Suprapubic skin (tissue), 4 donors: ENCODE measurements at places on chromosomes 1 and 21.

DNA sequence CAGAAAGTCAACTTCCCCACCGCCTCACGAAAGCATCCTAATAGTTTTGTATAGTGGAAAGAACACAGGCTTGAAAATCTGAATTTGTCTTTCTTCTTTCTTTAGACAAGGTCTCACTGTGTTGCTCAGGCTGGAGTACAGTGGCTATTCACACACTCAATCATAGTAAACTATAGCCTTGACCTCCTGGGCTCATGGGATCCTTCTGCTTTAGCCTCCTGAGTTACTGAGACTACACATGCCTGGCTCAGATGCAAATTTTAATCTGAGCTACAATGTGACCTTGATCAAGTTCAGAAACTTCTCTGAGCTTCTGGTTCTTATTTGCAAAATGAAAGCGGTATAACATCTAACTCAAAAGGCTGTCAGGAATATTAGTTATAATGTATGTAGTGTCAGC is 362.1 kb downstream of the SMYD3 start:
- no peaks in the 10 kb centered on the region for H3K27me3 ChIP-seq
- no peak overlapping the region for H3K4me3 ChIP-seq
- no peak for DNase-seq

DNA sequence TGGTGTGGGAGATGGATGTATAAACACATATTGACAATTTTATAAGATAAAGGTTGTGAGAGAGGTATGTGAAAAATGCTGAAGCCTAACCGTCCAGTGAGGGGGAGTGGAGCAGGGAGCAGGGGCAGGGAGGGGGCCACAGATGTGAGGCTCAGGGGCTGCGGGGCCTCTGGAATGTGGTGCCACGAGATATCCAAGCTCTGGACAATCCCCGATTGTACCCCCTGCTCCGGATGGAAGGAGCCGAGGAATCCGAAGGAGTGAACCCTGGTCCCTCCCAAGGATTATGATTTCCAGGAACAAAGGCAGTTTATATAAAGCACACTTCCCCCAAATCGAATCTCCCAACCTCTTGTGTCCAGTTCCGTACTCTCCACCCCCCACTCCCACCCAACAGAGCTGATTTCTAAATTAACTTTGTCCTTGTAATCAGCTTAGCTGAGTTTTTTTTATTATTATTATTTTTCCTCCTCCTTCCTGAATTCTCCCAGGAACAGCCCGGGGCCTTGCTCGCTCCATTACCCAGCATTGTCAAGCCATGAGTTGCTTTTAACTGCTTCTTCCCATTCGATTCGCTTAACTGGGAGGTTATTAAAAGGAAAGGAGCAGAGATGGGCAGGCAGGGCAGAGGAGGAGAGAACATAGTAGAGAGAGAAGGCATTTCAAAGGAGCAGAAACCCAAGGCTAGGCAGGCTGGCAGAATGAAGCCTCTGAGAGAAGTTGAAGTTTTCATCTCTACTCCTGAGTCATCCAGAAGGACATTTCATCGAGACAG is 9.4 kb downstream of the KIRREL1 start:
- no peaks in the 10 kb centered on the region for H3K27me3 ChIP-seq
- peak overlapping the region; percentile 19 for H3K27ac ChIP-seq
- no peaks in the 10 kb centered on the region for H3K36me3 ChIP-seq
- H3K4me3 ChIP-seq, result no peak overlapping the region
- H3K4me1 ChIP-seq, result peaks cover 46% of the 10 kb centered on the region

DNA sequence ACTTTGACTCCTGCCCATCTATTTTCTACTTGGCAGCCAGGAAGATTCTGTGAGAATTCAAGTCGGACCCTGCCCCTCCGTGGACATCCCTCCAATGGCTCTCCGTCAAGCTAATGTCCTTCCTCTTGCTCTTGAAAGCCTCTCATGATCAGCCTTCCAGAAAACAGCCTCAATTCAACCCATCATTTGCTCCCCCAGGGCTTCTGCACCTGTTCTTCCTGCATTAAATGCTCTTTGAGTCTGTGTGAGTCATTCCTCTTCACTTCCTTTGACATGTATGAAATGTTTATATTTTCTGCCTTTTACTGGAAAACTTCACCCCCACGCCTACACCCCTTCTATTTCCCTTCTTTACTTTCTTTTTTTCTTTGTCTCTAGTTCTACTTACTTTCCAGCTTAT is 734.1 kb upstream of the ZP4 start:
- no peak overlapping the region for H3K27ac ChIP-seq
- H3K27me3 ChIP-seq, result no peaks in the 10 kb centered on the region
- DNase-seq, result no peak
- H3K36me3 ChIP-seq, result no peaks in the 10 kb centered on the region

DNA sequence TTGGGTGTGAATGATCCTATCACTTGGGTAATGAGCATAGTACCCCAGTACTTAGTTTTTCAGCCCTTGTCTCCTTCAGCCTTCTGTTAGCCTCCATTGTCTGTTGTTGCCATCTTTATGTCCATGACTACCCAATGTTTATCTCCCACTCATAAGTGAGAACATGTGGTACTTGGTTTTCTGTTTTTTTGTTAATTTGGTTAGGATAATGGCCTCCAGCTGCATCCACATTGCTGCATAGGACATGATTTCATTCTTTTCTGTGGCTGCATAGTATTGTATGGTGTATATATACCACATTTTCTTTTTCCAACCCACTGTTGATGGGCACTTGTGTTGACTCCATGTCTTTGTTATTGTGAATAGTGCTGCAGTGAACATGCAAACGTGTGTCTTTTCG is 39.6 kb upstream of the GPR52 start:
- H3K4me3 ChIP-seq, result no peak overlapping the region
- no peak overlapping the region for H3K27ac ChIP-seq
- DNase-seq, result no peak
- no peaks in the 10 kb centered on the region for H3K36me3 ChIP-seq

DNA sequence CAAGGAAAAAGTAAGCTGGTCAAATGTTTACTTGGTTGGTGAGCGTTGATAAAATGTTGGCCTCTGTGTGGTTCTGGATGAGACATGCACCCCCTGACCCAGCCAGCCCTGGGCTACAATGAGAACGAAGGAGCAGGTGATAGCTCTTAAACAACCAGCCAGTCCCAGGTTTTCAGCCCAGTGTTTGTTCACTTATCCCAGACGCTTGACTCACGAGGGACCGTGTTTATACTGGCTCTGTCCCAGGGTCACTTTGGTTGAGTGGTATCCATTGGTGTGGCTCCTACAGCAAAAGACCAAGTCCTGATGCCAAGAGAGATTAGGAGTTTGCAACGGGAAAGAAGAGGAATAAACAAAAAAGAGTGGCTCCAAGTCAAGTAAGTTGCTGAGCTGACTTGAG is 86.9 kb downstream of the KCNJ15 start:
- no peaks in the 10 kb centered on the region for H3K27me3 ChIP-seq
- H3K36me3 ChIP-seq, result no peaks in the 10 kb centered on the region
- no peak overlapping the region for H3K27ac ChIP-seq
- H3K4me3 ChIP-seq, result no peak overlapping the region
- peaks cover 4% of the 10 kb centered on the region for H3K4me1 ChIP-seq

DNA sequence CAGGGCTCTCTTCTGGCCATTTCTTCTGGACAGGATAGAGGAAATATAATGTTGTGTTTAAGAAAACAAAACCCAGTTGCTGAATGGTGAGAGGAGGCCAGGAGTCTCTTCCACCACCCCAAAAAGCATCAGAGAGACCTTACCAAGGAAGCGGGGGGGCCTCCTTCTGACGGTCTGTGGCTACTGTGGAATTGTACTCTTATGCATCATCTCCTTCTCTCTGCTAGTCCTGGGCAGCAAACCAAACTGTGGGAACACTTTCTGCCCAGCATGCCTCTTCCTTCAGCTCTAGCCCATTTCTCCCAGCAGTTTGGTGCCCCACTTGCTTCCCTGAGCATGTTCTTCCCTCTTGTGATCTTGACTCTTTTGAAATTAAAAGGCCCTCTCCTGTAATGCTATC is 157.7 kb downstream of the HHIPL2 start:
- H3K27me3 ChIP-seq, result no peaks in the 10 kb centered on the region
- H3K36me3 ChIP-seq, result no peaks in the 10 kb centered on the region
- no peaks in the 10 kb centered on the region for H3K4me1 ChIP-seq
- no peak overlapping the region for H3K27ac ChIP-seq
- no peak overlapping the region for H3K4me3 ChIP-seq
- DNase-seq, result no peak

GRCh38 chr1:155253208-155253607 is 2.1 kb downstream of the ENTREP3 start:
- H3K27me3 ChIP-seq, result no peaks in the 10 kb centered on the region
- H3K36me3 ChIP-seq, result peaks cover 9% of the 10 kb centered on the region
- no peak overlapping the region for H3K4me3 ChIP-seq
- H3K4me1 ChIP-seq, result peaks cover 50% of the 10 kb centered on the region
- H3K27ac ChIP-seq, result no peak overlapping the region

DNA sequence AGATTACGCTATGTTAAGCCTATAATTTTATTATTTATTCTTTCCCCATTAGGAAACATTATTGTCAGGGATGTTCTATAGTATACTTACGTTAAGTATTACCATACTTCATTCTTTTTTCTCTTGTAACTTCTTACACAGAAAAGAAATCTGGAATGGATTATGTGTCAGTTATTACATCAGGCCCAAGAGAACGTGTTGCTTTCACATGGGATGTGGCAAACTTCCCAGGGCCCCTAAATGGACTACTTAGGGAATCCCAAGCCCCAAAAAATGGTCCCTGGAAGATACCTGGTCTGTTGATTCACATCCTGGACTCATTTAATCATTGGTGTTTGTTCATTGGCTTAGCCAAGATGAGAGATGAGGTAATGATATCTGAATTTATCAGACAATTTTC is 249.8 kb downstream of the NRIP1 start:
- no peaks in the 10 kb centered on the region for H3K27me3 ChIP-seq
- DNase-seq, result no peak
- H3K4me1 ChIP-seq, result no peaks in the 10 kb centered on the region
- H3K4me3 ChIP-seq, result no peak overlapping the region
- H3K36me3 ChIP-seq, result no peaks in the 10 kb centered on the region

- H3K27ac ChIP-seq, result peak overlapping the region; percentile 90
- peak; percentile 97 for DNase-seq
- H3K4me3 ChIP-seq, result peak overlapping the region; percentile 49
- no peaks in the 10 kb centered on the region for H3K36me3 ChIP-seq
Observed at GRCh38 chr1:58903514-58904298, 119.9 kb upstream of the JUN start.

DNA sequence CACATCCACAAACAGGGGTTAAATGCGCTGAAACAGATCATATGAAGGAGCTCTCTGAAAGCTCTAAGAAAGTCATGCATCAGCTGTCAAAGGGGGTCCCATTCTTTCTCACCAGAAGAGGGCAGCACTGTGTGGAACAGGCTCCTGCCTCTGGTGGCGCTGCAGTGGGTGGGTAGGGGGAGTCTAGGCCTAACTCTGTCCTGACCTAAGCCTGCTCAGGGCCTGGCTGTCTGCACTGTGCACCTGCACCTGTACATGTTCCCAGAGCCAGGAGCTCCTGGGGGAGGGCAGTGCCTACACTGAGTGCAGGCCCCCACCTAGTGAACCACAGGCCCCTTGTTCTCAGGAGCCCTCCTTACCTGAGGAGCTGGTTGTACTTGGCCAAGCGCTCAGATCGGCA is 16.0 kb downstream of the ENO1 start:
- DNase-seq, result no peak
- H3K27me3 ChIP-seq, result no peaks in the 10 kb centered on the region
- no peak overlapping the region for H3K4me3 ChIP-seq
- peaks cover 96% of the 10 kb centered on the region for H3K36me3 ChIP-seq
- peaks cover 8% of the 10 kb centered on the region for H3K4me1 ChIP-seq
- no peak overlapping the region for H3K27ac ChIP-seq

- DNase-seq, result no peak
- no peaks in the 10 kb centered on the region for H3K27me3 ChIP-seq
- H3K4me1 ChIP-seq, result peaks cover 15% of the 10 kb centered on the region
- H3K36me3 ChIP-seq, result no peaks in the 10 kb centered on the region
Observed at GRCh38 chr1:107992347-107992746, 27.4 kb upstream of the VAV3 start.

DNA sequence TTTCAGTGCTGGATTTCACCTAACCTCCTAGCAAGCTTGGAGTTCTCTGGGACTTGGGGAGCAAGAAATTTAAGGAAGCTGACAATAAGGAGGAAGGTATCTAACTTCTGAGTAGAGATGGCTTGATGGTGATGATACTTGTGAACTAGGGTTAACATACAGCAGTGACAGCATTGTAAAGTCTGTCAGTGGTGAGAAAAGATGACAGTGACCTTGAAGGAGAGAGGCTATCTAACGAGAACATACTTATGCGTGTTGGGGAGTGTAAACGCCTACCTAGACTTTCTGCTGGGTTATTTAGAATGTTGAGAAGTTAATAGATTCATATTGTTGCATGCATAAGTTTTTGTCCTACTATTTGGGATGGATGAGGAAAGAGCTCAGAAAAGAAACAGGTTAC is 16.3 kb downstream of the POU2F1 start:
- H3K27me3 ChIP-seq, result no peaks in the 10 kb centered on the region
- no peak for DNase-seq
- H3K4me1 ChIP-seq, result peaks cover 14% of the 10 kb centered on the region
- no peak overlapping the region for H3K27ac ChIP-seq
- H3K4me3 ChIP-seq, result no peak overlapping the region

DNA sequence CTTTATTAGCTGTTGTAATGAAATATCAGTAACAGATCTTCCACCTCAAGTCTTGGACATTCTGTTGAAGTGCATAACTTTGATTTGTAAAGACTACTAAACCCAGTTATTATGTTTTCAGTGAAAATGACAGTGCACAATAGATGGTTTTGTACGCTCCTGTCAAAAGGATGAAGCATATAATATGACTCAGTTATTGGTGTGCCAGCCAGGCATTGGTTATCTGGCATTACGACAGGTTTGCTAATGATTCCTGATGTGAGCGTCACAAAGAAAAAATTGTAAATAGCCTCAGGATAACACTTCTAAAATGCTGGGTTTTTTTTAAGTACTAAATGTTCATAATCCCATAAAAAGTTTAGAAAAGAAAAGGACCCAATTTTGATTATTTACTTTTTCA is 147.9 kb downstream of the MAGI3 start:
- no peak for DNase-seq
- no peaks in the 10 kb centered on the region for H3K36me3 ChIP-seq
- no peak overlapping the region for H3K4me3 ChIP-seq
- no peaks in the 10 kb centered on the region for H3K27me3 ChIP-seq
- no peak overlapping the region for H3K27ac ChIP-seq

- H3K27ac ChIP-seq, result no peak overlapping the region
- no peaks in the 10 kb centered on the region for H3K4me1 ChIP-seq
- no peaks in the 10 kb centered on the region for H3K36me3 ChIP-seq
- H3K4me3 ChIP-seq, result no peak overlapping the region
Observed at GRCh38 chr1:237181743-237182317, 139.8 kb downstream of the RYR2 start.

GRCh38 chr1:116515702-116516101 is 55.1 kb downstream of the CD58 start:
- no peak overlapping the region for H3K4me3 ChIP-seq
- no peaks in the 10 kb centered on the region for H3K36me3 ChIP-seq
- peak overlapping the region; percentile 57 for H3K27ac ChIP-seq
- peaks cover 4% of the 10 kb centered on the region for H3K4me1 ChIP-seq
- no peak for DNase-seq
- no peaks in the 10 kb centered on the region for H3K27me3 ChIP-seq
